GM18507 (cell line): ENCODE measurements at places on chromosomes 5 and 9.

DNA sequence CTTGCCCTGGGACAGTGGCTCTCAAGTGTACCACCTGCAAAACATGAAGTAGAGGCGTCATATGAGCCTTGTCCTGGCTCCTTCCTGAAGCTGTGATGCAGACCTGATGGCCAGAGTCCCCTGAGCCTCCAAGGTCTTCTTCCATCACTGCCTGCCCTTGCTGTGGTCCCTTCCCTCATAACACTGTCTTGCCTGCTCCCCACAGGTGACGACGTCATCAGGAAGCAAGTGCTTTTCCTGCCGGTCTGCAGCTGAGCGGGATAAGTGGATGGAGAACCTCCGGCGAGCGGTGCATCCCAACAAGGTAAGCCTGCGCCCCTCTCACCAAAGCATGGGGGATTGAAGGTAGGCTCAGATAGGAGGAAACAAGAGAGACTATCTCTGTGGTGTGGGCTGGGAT is 107.3 kb downstream of the DAB2IP start:
- no peak for DNase-seq

- DNase-seq = no peak
Observed at GRCh38 chr5:6497262-6497661, 48.6 kb downstream of the UBE2QL1 start.

GRCh38 chr5:159435855-159436254 is 105.6 kb upstream of the IL12B start:
- DNase-seq = no peak

- DNase-seq = no peak
Observed at GRCh38 chr5:174777583-174777982, 53.2 kb downstream of the MSX2 start.

- no peak for DNase-seq
Observed at GRCh38 chr5:172820046-172820767, 13.8 kb upstream of the ERGIC1 start.

GRCh38 chr5:142644640-142645361 is 41.1 kb downstream of the FGF1 start:
- no peak for DNase-seq

DNA sequence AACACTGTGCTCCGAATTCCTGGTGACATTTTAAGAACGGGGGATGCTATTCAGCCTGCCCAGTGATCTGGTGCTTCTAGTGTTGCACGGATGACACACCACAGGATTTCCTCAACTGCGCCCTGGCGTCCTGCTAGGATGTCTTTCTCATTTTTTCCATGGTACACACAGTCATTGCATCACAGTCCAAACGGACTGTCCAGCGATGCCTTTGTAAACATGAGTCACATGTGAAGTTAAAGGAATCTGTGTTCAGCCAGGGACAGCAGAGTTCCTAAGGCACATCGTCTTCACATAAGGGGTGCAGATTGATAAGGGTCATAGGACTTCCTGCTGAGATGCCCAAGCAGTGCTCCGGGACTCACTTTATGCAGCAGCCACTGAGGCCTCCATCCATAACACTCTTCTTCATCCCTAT is 9.3 kb upstream of the PTPN3 start:
- DNase-seq = no peak

GRCh38 chr9:69115621-69116020 is 58.5 kb upstream of the TJP2 start:
- DNase-seq = no peak
